Breast epithelium (tissue), 4 donors: ENCODE measurements at places on chromosomes 2 and 18.
A peak's percentile ranks its signal among the peaks of the same experiment; 100 is the strongest.

GRCh38 chr2:108974674-108975073, 14.3 kb downstream of the EDAR start:
- DNase-seq, result no peak

DNA sequence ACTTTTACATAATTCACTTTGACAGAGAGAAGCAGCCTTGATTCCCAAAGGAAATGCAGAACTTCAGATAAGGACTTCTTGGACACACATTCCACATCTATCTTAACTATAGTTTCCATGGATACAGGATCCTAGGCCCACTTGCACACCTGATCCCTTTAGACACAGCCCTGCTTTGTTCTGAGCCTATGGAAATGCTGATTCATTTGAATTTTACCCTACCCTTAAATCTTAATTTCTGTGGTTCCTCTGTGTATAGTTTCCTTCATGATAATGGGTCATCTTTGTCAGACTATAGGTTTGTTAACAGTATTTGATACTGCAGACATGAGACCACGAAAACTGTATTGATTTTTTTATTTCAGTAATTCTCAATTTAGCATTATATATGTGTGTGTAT, 77.4 kb downstream of the ACTR3 start:
- DNase-seq, result no peak

DNA sequence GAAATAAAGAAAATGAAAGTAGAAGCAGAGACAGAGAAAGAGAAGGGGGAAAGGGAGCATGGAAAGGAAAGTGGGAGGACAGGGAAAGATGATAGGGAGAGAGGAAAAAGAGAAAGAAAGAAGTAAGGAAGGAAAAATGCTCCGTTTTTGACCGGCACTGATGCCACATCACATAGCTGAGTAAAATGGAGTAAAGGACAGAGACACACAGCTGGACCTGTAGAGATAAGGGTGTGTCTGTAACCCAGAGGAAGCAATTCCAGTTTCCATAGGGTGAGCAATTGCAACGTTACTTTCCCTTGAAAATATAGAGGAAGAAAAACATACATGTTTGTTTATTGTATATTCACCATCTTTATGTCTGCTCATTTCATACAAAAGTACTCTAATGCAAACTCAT, 1866.9 kb upstream of the PIK3C3 start:
- DNase-seq, result no peak

DNA sequence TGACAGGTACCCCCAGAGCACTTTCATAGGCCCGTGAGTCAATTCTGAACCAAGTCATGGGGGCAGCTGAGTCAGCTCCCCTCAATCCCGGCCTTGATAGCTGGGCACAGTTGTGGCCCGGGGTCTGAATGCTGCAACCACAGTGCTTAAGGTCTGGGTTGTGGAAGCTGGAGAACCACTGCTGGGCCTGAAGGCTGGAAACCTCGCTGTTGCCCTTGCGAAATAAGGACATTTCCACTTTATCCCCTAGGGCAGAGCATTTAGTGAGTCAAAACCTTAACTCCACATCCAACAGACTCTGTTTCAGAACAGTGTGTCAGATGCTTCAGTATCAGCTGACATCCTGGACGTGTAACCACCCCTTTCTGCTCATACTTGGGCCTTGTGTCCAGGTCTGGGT, 58.6 kb downstream of the SP110 start:
- no peak for DNase-seq

DNA sequence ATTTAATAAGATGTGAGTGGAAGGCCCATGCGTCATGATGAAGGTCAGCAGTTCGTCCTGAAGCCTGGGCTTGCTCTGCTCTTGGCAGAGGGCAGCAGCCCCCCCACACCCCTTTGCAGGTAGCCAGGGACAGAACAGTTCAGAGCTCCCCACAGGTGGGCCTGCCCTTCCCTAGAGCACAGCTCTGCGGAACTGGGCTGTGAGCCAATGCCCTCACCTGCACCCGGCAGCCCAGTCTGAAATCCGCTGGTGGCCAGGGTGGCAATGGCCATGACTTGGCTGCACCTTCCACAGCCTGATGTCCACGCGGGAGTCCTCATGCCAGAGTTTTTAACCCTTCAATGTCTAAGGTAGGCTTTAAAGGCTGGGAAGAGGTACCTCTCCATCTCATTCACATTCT, 136.7 kb downstream of the ACKR3 start:
- DNase-seq, result no peak

GRCh38 chr2:37283207-37283606, 41.4 kb downstream of the PRKD3 start:
- no peak for DNase-seq

DNA sequence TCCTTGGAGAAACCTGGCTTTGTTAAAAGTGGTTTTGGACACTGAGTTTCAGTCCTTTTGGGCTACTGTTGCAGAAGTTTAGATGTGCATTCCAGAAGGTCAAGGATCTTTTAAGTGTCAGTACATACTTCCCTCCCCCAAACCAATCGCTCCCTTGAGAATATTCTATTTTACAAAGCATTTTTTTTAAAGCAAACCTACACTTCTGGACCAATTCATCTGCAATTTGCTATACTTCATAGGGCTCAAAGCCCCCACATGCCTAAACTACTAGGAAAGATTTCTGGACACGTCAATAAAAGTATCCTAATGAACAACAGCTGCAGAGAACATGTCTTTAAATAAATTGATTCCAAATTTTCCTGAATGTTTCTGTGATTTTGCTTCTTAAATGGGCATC, 157.6 kb downstream of the RDH14 start:
- DNase-seq, result no peak

- peak; percentile 54 for DNase-seq
Observed at GRCh38 chr18:79947054-79947755, 4.2 kb downstream of the SLC66A2 start.

DNA sequence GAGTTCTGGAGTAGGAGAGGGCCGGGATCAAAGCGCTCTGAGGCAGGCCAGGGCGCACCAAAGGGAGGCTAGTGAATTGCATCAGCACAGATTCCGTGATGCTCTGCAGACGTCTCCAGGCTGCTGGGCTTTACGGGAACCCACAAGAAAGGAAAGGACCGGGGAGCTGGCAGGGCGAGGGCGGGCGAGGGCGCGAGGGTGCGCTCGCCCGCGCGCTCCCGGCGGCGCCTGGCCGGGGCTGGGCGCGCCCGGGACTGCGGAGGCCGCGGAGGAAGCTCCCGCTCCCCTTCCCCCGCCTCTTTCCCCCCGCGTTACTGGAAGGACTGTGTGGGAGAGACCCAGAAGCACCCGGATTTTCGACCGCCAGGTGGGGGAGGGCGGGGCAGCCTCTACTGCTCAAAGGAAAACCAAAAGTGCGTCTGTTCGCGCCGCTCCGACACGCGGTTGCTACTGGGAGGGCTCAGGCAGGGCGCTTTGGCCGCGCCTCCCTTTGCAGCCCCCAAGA, 2.4 kb upstream of the FOSL2 start:
- DNase-seq, result peak; percentile 92

GRCh38 chr2:73830871-73831401, 2.2 kb downstream of the STAMBP start:
- no peak for DNase-seq

DNA sequence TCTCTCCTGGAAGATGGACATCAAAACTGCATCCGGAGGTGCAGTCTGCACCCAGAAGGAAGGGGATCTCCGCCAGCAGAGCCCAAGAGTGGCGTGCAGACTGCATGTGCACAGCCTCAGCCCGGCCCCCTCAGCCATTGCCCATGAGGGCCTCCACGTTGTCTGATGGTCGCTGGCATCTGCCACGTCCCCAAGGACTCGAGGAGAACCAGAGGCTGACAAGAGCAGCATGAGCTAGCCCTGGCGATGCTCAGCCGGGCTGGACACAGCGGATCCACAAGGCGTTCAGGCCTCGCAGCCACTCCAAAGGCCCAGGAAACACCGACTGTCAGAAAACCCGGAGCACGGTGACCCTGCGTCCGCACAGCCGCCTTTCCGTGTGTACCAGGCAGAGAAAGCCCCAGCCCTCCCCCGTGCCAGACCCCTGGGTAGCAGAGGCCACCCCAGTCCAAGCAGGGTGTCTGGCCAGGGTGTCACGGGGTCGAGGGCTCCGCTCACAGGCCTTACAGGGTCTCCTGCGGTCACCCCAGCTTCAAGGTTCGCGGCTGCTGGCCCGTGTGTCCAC, 48.3 kb downstream of the SLC66A2 start:
- no peak for DNase-seq

DNA sequence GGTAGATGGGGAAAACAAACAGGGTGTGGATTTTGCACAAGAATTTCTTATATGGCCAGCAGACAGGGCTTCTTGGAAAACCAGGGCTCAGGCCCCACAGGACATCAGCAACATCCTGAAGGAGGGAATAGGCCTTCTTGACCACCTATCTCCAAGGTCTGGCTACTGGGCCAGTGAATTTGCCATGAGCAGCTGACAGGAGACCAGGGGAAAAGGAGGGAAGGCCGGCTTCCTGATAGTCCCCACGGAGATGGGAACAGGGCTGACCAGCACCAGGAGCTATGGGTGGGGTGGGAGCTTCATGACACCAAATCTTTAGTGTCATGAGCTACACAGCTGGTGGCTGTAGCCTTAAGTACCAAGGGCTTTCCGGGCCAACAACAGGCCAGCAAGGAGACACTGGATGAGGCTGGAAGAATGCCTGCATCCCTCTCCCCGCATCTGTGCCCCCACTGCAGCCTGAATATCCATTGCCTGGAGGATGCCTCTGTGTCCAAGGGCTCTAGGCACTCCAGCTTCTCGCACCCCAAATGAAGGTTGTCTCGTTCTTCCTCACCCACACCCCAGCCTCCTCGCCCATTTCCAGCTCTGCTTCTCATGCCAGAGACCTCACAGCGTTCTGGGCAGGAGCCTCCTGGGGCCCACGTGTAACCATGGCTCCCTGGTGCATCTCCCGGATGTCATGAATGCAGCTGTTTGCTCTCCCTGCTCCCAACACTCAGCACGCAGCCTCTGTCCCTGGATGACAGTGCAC, 74.8 kb downstream of the EMX1 start:
- no peak for DNase-seq

- DNase-seq, result no peak
Observed at GRCh38 chr2:213220967-213221603, 63.2 kb upstream of the SPAG16 start.

DNA sequence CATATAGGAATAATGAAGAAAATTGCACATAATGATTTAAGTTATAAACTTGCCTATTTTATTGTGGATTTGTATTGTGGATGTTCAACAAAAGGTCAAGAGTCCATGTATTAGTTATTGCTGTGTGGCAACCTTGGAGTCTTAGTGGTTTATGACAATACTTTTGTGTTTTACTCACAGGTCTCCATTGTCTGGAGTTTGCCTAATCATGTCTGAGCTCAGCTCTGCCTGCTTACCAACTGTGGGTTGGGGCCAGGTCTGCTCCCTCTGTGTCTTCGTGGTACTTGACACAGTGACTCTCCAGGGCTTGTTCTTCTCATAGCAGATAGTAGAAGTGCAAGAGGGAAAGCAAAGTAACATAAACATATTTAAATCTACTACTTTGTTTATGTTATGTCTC, 382.5 kb downstream of the CBLN2 start:
- DNase-seq, result no peak

DNA sequence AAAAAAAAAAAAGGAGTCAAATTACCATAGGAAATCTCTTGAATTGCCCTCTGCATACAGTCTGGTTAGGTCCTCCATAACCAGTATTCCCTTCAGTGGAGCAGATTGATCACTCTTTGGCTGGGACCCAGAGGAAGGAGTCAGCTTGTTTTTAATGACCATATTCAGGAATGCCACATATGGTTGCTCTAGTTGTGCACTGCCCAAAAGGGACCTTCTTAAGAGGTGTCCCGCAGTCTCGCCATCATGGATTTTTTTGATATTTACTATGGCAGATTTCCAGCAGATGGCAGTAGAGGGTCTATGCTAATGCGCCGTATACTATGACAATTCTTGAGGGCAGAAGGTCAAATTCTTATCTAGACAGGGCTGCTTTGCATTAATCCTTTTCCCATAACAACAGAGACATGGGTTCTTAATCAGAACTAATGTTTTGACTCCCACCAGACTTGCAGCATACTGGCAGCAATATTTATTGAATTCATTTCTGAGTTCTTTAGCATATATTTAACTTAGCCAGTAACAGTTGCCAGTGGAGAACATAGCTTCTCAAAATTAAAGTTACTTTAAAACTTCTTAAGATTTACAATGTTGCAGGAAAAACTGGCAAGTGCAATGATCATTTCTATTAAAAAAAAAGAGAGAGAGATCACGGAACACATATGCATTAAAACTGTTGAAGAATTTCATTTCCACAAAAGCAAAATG, 31.8 kb upstream of the INPP4A start:
- no peak for DNase-seq

DNA sequence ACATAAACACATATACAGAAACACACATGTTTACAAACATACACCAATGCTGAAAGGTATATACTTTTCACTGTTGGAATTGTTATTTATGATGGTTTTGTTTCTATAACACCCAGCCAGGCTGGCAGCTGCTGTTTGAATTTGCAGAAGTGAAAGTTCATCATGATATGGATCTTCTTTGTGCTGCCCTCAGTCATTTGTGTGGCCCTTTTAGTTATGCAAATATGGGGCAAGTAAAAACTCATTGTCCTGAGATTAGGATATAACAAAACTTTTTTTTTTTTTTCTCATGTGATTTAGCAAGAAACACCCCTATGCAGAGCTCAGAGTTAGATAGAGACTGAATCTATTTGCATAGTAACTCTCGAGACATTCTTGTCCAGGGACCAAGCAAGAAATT, 714.1 kb downstream of the KCNJ3 start:
- no peak for DNase-seq

DNA sequence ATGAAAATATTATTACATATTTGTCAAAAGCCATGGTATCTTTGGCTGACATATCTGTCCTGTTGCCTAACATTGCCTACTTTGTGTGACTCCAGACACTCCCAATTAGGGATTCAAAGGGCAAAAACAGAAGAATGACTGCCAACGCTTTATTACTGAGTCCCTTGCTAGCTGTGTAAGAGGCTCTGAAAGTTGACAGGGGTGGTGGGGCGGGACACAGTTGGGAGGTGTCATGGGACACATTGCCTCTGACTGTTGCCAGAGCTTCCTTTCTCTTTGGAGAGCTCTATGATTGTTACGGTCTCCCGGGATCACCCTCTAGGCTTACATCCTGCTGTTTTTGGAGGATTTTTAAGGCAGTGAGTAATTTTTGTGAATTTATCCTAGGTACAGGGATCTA, 249.6 kb upstream of the ACVR2A start:
- no peak for DNase-seq

DNA sequence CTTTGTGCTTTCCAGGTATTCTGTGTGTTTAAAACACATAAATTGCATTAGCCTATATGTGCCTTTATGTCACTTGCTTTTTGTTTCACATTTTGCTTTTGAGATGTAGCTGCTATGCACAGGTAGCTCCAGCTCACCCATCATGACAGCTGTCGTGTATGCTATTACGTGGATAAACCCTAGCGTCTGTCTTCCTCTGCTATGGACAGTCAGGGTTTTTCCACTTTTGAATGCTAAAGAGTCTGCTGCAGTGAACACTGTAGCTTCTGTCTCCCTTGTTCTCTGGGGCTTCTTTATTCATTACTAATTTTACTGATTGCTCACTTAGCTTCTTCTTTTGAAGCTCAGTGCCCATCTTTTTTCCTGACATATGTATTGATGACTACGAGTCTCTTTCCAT, 24.7 kb upstream of the MBP start:
- DNase-seq, result no peak
